ENCODE measurements at places on chromosomes 1 and 21. TPM values are rescaled to one million over a fixed set of nuclear protein-coding genes. Genes with fewer than 3 reads are reported as not detected.

DNA sequence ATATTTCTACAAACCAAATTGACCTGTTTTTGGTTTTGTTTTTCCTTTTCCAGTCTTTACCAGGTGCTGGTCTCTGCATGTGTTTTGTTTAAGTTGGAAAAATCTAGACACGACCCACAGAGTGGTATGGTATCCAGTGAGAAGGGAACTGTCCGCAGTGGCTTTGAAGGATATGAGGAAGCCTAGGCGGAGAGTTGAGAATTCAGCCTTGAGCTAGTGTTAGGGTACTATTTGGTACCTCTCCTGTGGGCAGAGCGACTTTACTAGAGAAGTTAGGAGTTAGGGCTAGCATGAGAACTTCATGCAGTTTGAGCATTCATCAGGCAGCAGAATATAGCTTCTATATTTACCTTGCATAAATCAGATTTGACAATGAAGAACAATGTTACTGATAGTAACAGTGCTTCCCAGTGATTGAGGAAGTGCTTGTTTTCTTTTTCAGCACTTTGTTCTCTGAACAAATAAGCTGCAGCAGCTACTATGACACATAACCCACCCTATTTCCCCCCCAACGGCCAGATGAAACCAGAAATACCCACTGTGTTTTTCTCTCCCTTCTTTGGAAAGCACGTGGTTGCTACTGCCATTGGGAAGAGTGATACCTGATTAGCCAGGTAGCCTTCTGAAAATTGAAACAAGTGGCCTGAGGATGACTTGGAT, 19.0 kb downstream of the MRPS6 start:
- H3K27ac ChIP-seq = no peak overlapping the region
- H3K4me3 ChIP-seq = no peak overlapping the region
- H3K36me3 ChIP-seq = peaks cover 5% of the 10 kb centered on the region
- H3K4me1 ChIP-seq = peaks cover 15% of the 10 kb centered on the region
- no peak for DNase-seq

- H3K36me3 ChIP-seq = no peaks in the 10 kb centered on the region
- no peak overlapping the region for H3K4me3 ChIP-seq
- no peak overlapping the region for H3K27ac ChIP-seq
Measured at GRCh38 chr21:38567335-38567969, 69.2 kb upstream of the ERG start.

- no peaks in the 10 kb centered on the region for H3K36me3 ChIP-seq
- no peak overlapping the region for H3K4me3 ChIP-seq
- no peak overlapping the region for H3K27ac ChIP-seq
- H3K27me3 ChIP-seq = peaks cover 20% of the 10 kb centered on the region
Measured at GRCh38 chr1:54989968-54990810, 8.5 kb upstream of the BSND start.

DNA sequence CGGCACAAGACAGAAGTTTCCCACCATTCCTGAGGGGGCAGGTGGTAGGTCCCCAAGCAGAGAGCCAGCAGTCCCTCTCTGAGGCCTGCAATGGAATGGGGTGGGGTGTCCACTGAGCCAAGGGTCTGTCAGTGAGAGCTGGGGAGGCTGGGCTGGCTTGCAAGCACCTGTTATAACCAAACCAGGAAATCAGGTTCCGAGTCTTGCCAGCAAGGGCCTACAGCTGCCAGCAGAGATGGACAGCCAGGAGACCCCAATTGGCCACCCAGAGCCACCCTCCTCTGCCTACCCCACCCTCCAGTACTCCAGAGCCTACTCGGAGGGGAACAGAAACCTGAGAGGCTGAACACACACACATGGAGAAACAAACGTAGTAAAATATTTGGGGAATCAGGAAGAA, 32.2 kb downstream of the PSEN2 start:
- H3K27me3 ChIP-seq = no peaks in the 10 kb centered on the region
- H3K4me3 ChIP-seq = no peak overlapping the region
- no peak overlapping the region for H3K27ac ChIP-seq

DNA sequence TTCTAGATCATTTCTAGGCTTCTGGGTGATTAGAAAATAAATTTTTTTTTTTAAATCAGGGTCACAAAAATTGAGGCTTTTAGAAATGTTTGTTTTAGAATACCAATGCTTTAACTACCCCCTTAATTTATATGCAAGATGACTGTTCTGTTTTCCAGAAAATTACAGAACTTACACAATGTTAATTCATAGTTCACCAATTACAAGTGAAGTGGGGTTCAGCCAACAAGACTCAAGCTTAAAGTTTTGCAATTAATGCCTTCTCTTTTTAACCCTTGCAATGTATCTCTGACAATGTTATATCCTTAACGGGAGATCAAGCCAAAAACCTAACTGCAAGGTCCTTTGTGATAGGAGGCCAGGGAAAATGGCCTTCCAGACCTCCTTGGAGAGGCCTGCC, 5.6 kb downstream of the PRELP start:
- no peak overlapping the region for H3K4me3 ChIP-seq
- no peak overlapping the region for H3K27ac ChIP-seq
- no peaks in the 10 kb centered on the region for H3K27me3 ChIP-seq
- no peaks in the 10 kb centered on the region for H3K36me3 ChIP-seq

DNA sequence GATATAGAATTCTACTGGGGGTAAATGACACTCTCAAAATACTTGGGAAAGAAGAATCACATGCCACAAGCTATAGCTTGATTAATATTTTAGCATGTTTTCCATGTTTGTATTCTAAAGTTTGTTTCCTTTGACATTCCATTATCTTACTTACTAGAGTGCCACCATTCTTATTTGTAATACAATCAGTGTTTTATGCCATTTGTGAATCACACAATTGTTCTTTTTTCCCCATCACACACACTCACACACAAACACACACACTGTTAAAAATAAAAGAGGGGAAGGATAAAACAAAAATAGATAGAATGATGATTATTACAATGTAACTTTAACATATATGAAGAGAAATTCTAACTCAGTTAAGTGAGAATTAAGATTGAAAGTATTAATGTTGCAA, 16.0 kb upstream of the TEKT2 start:
- H3K27me3 ChIP-seq = no peaks in the 10 kb centered on the region
- no peak for DNase-seq
- no peaks in the 10 kb centered on the region for H3K4me1 ChIP-seq
- no peak overlapping the region for H3K4me3 ChIP-seq
- H3K27ac ChIP-seq = no peak overlapping the region

DNA sequence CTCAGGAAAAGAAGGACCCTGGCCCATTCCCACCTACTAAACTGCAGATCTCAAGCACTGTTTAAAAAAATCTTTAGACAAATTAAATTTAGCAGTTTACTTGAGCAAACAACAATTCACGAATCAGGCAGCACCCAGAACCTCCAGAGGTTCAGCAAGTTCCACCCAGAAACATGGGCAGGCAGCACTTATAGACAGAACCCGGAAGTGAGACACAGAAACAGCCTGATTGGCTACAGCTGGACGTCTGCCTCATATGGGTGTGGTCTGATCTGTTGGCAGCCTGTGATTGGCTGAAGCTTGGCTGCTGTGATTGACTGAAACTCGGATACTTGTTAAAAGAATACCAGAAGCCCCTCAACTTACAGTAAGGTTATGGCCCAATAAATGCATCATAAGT, 34.7 kb upstream of the COL6A2 start:
- H3K27ac ChIP-seq = no peak overlapping the region
- H3K27me3 ChIP-seq = no peaks in the 10 kb centered on the region
- no peak overlapping the region for H3K4me3 ChIP-seq
- no peak for DNase-seq

- H3K27ac ChIP-seq = no peak overlapping the region
- peaks cover 14% of the 10 kb centered on the region for H3K4me1 ChIP-seq
- H3K27me3 ChIP-seq = no peaks in the 10 kb centered on the region
- peaks cover 13% of the 10 kb centered on the region for H3K36me3 ChIP-seq
- peak overlapping the region; percentile 11 for H3K4me3 ChIP-seq
Measured at GRCh38 chr1:228500143-228500734, 13.1 kb downstream of the RNF187 start.

DNA sequence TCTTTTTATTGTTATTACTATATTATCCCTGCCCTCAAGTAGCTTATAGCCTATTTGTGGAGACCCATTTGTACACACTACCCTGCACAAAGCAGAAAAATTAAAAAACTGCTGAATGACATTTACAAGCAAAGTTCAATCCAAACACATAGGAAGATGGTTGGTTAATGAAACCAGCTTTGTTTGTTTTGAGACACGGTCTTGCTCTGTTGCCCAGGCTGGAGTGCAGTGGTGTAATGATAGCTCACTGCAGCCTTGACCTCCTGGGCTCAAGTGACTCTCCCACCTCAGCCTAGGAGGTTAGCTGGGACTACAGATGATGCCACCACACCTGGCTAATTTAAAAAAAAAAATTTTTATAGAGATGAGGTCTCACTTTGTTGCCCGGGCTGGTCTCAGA, 31.6 kb downstream of the TGFB2 start:
- no peaks in the 10 kb centered on the region for H3K4me1 ChIP-seq
- no peak overlapping the region for H3K4me3 ChIP-seq
- H3K27ac ChIP-seq = no peak overlapping the region
- H3K27me3 ChIP-seq = no peaks in the 10 kb centered on the region
- no peak for DNase-seq

GRCh38 chr1:79497193-79497773, 490.8 kb upstream of the ADGRL4 start:
- no peak overlapping the region for H3K27ac ChIP-seq
- no peaks in the 10 kb centered on the region for H3K27me3 ChIP-seq
- DNase-seq = no peak

DNA sequence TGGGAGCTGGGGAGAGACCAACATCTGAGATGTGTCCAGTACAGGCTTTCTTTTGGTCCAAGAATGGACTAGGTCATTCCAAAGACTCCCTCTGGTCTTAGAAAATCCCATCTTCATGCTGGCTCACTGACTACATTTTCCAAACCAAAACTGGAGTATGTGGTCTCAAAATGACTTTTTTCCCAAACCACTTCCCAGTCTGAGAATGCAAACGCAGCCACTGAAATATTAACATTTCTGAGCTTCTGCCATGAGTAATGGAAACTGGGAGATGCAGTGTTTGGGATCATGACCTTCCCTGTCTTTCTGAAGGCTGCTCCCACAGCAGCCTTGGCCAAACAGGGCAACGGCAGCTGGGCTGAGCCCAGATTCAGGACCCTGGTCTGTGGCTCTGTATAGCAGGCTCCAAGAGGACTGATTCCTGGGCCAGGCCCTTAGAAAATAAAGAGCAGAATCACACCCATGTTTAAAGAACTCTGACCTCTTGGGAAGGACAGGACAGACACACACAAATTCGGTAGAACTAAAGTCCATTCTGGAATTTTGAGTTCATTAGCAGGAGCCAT, 62.1 kb upstream of the CNTN2 start:
- DNase-seq = no peak
- no peaks in the 10 kb centered on the region for H3K4me1 ChIP-seq
- H3K27me3 ChIP-seq = peaks cover 59% of the 10 kb centered on the region
- H3K4me3 ChIP-seq = no peak overlapping the region
- no peaks in the 10 kb centered on the region for H3K36me3 ChIP-seq

- no peaks in the 10 kb centered on the region for H3K27me3 ChIP-seq
- H3K27ac ChIP-seq = peak overlapping the region; percentile 99
- H3K36me3 ChIP-seq = no peaks in the 10 kb centered on the region
- peaks cover 43% of the 10 kb centered on the region for H3K4me1 ChIP-seq
Measured at GRCh38 chr1:27137544-27138075, 17.3 kb downstream of the SLC9A1 start.

- no peak for DNase-seq
- no peak overlapping the region for H3K27ac ChIP-seq
- H3K4me3 ChIP-seq = no peak overlapping the region
- no peaks in the 10 kb centered on the region for H3K4me1 ChIP-seq
Measured at GRCh38 chr1:242240077-242240476, 241.2 kb upstream of the MAP1LC3C start.

DNA sequence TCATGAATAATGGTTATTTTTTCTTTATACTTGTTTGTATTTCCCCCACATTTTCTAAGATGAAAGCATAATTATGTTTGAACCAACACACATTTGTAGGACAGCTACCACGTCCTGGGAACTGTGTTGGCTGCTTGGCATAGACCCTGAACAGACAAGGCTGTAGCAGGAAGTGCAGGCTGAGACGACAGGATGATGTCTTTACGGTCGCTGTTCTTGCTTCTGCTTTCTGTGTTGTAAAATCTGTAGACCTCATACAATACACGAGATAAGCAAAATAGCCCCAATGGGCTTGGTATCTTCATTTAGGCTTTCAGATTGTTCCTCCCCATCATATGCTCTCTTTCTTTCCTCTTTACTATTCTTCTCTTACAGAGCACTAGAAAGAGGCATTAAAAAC, 23.3 kb upstream of the OTUD3 start:
- no peaks in the 10 kb centered on the region for H3K4me1 ChIP-seq
- H3K4me3 ChIP-seq = no peak overlapping the region
- DNase-seq = no peak
- H3K27ac ChIP-seq = no peak overlapping the region
- H3K36me3 ChIP-seq = no peaks in the 10 kb centered on the region

DNA sequence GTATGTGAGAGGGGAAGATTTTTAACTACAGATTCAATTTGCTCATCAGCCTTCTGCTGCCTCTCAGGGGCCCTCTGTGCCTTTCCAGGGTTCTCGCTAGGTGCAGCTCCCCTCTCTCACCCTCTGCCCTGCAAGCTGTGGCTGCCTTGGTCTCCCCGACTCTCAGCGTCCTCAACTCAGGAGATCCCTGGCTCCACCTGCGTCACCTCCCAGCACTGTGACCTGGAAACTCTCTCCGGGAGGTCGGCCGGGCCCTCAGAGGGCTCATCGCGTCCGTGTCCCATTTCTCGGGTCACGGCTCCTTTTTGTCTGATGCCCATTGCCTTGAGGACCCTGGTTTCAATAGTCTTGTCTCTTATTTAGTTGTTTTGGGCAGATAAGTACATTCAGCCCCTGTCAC, 63.5 kb upstream of the ADARB1 start:
- DNase-seq = no peak
- no peaks in the 10 kb centered on the region for H3K4me1 ChIP-seq
- H3K27me3 ChIP-seq = no peaks in the 10 kb centered on the region

DNA sequence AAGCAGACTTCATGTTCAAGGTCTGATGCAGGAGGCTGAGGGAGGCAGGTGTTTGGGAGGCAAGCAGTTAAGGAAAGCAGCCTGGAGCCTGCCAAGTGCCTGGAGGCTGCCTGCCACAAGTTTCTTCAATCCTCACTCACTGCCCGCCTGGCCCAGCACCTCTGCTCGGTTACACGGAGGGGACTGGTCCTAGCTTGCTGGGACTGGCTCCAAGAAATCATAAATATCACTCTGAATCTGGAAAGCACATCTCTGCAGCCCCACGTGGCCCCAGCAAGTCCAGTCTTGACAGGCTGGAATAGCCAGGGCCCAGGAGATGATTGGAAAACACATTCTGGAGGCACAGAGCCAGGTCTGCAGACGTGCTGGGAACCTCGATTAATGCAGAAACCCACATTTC, 83.9 kb downstream of the BCAR3 start:
- no peak overlapping the region for H3K27ac ChIP-seq
- no peaks in the 10 kb centered on the region for H3K27me3 ChIP-seq
- H3K36me3 ChIP-seq = no peaks in the 10 kb centered on the region
- no peak for DNase-seq
- no peak overlapping the region for H3K4me3 ChIP-seq

GRCh38 chr1:203380420-203381150, 29.7 kb upstream of the FMOD start:
- no peak overlapping the region for H3K4me3 ChIP-seq
- no peaks in the 10 kb centered on the region for H3K4me1 ChIP-seq
- no peak for DNase-seq

GRCh38 chr1:177256153-177257075, 85.7 kb downstream of the BRINP2 start:
- no peak overlapping the region for H3K27ac ChIP-seq
- H3K4me3 ChIP-seq = no peak overlapping the region
- no peaks in the 10 kb centered on the region for H3K4me1 ChIP-seq
- no peaks in the 10 kb centered on the region for H3K36me3 ChIP-seq
- no peaks in the 10 kb centered on the region for H3K27me3 ChIP-seq

The ANKRD65 gene
- total RNA-seq = not detected

The CELA3A gene
- total RNA-seq = 15.6 TPM

The JTB gene
- 130 TPM for total RNA-seq

The HPCAL4 gene
- total RNA-seq = 10.3 TPM

The FBXO42 gene
- 23.4 TPM for total RNA-seq

Measured in T-cell (primary cell).